ENCODE measurements at places on chromosomes 1 and 21. TPM values are rescaled to one million over a fixed set of nuclear protein-coding genes. Genes with fewer than 3 reads are reported as not detected.

Gene FMOD
- 0.79 TPM for total RNA-seq

Gene GPR161
- 16.4 TPM for total RNA-seq

Gene GBP7
- not detected for total RNA-seq

Gene PSMA5
- total RNA-seq, result 65.7 TPM

Gene SYCP1
- total RNA-seq, result 0.17 TPM

Gene TFF2
- not detected for total RNA-seq

Gene CFAP57
- 0.34 TPM for total RNA-seq
